Inflammatory macrophage treated with lipopolysaccharide for 4 hours (primary cell): ENCODE measurements at places on chromosomes 11 and 22.

DNA sequence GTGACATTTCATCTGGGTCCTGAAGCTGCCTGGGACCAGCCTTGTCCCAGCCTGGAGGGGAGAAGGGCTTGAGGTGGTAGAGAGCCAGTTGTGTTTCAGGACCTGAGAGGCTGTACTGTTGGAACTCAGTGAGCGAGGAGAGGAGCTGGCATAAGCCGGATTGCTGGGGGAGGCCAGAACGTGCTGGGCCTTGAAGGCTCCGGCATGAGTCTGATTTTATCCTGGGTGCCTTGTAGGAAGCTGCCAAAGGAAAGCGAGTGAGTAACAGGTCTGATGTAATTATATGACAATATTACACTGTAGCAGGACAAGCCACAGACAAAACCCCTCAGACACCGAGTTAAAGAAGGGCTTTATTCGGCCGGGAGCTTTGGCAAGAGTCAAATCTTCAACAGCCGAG is 17.2 kb downstream of the AP2A2 start:
- peak; percentile 20 for DNase-seq

- no peak for DNase-seq
These were observed 11.5 kb upstream of the IGSF9B start for GRCh38 chr11:133968300-133968699.

GRCh38 chr11:25065746-25066145 is 568.9 kb downstream of the LUZP2 start:
- no peak for DNase-seq

DNA sequence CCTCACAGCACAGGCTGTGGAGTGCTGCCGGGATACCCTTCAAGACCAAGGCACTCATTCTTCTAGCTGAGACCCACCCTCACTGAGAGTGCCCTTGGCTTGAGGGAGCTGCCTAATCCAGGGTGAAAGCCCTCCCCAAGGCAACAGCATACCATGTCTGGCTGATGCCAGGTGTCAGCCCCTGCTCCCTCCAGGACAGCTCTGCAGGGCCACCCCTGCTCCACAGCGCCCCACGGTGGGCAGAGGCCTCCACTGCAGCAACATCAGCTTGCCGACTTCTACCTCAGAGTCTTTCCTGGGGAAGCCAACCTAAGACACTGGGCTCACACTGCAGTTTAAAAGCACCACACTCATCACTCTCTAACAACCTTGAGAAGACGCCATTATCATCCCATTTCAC is 29.0 kb downstream of the TTLL1 start:
- DNase-seq, result peak; percentile 21

DNA sequence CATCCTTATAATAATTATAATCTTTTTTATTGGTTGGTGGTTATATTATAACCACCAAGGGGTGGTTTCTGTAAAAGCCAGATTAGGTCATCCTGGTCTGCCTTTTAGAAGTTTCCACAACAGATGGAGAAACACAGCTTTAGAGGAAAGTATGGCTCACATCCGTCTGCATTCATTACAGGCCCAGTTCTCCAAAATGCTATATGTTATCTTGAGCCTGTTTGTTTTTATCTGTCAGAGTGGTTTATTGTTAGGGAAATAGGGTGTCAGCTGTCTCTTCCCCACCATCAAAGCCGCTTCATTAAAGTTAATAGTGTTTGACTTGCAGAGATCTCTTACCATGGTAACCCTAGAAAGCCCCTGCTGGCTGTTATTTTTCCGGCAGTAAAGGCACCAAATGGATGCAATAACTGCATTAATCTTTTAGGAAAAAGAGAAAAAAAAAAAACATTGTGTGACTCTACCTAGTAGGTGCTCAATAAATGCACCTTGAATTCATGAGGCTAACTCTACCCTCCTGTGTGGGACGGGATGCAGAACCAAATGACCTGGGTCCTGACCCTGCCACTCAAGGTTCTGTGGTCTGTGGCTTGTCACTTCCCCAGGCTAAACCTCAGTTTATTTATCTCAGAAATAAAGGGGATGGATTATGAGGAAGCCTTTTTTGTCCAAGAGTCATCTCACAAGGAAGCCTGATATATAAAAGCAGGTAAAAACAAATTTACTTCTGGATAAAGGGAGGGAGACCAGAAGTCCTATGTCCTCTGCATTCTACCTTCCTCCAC is 118.3 kb downstream of the WT1 start:
- peak; percentile 21 for DNase-seq
